ENCODE measurements at places on chromosomes 11 and 22.

GRCh38 chr11:17978553-17979287, 34.1 kb downstream of the SERGEF start:
- DNase-seq = peak; percentile 74

DNA sequence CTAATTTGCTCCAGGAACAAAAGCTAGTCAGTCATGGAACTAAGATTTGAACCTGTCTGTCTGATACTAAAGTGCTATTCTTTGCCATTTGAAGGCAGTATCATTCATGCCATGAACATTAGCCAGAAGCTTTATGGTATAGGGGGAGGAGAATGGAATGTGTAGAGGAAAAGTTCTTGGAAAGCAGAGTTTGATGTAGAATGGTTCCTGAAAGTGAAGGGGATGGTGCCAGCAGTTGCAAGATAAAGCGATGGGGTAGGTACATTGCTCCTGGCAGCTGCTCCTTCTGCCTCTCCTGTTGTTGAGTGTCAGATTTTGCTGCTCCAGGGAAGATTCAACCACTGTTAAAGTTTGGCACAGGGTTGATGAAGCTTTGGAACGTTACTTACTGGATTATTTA, 53.4 kb downstream of the ARHGAP42 start:
- no peak for DNase-seq

GRCh38 chr22:42641801-42642413, 1.5 kb upstream of the ATP5MGL start:
- peak; percentile 18 for DNase-seq

- no peak for DNase-seq
Measured at GRCh38 chr11:73637012-73637411, 9.4 kb upstream of the PLEKHB1 start.

DNA sequence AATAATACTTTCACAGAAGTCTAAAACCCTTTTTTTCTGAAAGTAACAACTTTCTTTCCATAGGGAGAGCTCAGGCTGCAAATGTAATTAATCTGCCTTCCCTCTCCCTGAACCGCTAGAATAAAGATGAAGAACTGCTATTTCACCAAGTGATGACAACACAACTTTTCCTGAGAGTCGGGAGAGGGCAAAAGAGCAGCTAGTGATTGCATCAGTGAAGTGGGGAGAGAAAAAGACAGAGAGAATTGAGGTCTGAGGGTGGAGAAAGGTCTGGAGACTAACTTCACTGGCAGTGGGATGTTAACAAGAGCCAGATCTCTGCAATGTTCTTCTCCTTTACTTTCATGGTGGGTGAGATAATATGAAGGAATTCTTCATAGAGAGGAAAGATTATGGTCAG, 10.9 kb upstream of the MPEG1 start:
- no peak for DNase-seq

DNA sequence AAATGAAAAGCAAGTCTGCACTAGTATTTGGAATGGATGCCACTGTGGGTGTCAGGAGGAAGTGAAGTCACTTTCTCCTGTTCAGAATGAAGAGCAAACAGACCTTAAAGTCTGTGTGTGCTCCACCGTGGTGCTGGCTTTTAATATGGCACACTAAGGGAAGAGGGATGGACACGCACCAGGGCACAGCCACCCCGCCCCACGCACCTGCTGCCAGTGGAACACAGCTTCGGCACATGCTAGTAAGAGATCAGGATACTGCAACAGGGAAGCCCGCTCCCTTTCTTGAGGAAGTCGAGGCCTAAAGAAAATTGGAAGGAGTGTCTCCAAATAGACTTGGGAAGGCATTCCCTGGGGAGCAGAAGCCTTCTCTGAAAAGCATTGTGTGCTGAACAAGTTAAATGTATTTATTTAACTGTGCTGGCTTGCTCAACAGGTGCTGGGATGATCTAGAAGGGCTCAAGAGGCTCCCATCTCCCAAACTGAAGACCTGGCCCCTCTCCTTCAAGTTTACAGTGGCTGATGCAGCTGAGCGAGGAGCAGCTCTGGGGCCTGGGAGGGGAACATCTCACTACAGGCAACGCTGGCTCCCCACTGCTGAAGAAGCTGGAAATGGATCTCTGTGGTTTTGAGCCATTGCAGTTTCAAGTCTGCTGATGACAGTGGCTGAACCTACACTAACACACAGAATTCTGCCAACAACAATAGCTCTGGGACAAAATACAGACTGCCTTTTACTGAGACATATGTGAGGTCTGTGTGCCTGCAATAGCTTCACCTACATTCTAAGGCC, 504.6 kb upstream of the B3GAT1 start:
- DNase-seq = no peak

DNA sequence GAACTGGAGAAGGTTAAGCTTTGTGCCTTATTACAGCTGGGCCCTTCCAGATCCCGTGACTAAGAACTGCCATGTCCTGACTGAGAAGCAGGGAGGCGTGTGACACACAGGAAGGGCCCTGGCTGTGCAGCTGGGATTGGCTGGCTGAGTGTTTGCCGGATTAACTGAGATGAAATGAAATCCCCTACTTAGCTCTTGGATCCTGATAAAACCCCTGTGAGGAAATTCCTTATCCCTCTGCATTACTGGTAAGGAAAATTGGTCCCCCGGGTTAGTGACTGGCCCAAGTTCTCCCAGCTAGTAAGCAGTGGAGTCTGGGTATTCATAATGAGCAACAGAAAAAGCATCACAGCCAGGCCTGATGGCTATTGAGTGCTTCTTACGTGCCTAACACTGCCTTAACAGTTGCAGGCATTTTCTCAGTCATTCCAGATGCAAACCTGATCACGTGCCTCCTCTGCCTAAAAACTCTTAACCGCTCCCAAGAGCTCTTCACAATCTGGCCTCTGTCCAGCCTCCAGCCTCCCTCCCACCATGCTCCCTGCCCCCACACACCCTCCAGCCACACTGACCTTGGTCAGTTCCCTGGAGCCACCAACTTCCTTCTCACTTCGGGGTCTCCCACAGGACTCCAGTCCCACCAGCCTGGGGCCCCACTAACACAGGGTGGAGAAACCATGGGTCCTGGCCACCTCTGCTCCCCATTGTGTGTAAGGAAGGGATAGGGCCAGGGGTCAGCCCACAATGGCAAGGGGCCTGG, 37.8 kb downstream of the ARRB1 start:
- DNase-seq = peak; percentile 76

DNA sequence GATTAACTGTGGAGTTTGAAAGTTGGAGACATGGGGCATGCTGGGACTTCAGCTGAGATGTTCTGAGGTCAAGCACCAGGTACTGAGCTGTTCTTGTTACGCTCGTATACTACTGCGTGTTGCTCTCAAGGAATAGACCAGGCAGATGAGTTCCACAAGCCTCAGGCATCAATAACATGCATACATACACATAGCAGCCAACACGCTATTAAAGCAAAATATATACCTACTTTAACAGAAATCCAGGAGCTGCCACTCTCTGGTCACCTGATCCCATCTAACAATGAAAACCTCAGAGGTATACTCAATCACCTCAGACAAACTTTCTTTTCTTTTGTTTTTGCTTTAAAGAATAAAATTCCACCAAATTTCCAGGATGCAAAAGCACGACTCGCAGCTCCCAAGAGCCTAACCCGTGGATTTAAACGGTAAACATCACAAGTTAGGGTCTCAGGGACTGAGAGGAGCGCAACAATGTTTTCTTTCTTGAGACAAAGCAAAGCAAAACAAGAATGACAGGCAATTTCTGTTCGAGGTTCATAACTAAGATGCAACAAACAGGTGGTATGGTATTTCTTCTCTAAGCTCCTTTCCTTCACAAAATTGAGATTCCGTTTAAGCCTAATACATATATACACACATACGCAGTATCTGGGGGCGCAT, 16.5 kb downstream of the BLID start:
- DNase-seq = no peak

GRCh38 chr11:830295-831117, 2.2 kb upstream of the CD151 start:
- DNase-seq = peak; percentile 81

DNA sequence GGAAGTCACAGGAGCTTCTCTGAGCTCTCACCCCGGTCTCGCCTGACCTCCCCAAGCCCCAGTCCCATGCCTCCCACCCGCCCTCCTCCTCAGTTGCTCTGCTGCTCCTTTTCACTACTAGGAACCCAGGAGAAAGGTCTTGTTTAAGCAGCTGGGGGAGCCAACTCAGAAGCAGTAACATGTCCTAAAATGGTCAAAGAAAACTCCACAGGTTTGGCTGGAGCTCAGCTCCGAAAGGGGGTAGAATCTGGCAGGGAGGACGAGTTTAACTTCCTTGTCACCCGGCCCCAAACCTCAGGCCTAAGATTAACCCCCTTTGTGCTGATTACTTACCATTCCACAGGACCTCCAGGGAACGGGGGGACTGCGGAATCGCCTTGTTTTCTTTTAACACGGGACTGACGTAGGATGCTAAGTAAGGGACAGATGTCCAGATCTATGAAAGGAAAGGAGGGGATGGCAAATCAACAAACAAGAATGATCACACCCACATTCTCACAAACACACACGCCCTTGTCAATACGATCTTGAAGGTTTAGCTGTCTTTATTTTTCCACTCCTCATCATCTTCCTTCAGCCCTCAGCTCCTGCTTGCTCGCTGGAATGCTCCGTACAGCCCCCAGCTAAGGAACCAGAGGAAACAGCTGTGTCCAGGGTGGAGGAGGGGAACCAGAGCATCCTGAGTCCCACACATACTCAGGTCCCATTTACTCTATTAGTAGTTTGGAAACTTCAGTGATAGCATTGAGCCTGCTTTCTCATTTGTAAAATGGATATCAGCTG, 13.5 kb downstream of the PCSK7 start:
- peak; percentile 77 for DNase-seq

GRCh38 chr11:23227078-23227445, 366.8 kb upstream of the CCDC179 start:
- DNase-seq = no peak

GRCh38 chr11:122038543-122038942, 77.5 kb downstream of the BLID start:
- DNase-seq = no peak

GRCh38 chr22:46525389-46526243, 11.8 kb downstream of the CELSR1 start:
- peak; percentile 25 for DNase-seq

GRCh38 chr11:6387811-6388599, 2.3 kb upstream of the SMPD1 start:
- no peak for DNase-seq

DNA sequence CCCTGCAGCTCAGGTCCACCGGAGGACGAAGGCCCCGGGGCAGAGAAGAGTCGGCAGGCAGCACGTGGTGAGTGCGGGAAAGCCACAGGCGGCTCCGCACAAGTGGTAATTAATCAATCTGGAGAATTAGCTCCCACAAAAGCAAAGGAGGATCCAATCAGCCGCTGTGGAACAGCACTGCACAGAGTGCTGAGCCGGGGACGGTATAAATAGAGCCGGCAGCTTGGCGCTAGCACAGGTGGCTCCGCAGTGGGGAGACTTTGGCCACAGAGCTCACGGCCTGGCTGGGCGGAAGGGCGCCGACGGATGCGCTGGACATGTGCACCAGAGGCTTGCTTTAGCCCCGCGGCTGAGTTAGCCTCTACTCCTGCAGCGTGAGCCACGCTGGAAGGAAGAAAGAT, 48.9 kb downstream of the IGSF9B start:
- no peak for DNase-seq

- no peak for DNase-seq
Measured at GRCh38 chr11:46857666-46858065, 11.6 kb upstream of the CKAP5 start.

DNA sequence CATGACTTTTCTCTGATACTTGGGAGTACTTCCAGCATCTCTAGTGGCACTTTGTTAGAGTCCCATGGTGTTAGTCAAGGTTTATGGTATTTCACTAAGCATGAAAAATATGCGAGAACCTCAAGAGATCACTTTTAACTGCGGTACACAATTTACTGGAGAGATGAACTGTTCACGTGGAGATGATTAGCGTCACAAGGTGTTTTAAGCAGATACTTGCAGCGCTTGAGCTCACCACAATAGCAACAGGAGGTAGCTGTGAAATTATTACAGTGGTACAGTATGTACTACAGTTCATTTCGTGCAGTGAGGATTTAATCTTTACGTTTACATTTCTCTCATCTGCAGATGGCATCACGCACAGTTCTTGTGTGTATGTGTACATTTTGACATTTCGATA, 4.5 kb downstream of the PARVA start:
- no peak for DNase-seq

DNA sequence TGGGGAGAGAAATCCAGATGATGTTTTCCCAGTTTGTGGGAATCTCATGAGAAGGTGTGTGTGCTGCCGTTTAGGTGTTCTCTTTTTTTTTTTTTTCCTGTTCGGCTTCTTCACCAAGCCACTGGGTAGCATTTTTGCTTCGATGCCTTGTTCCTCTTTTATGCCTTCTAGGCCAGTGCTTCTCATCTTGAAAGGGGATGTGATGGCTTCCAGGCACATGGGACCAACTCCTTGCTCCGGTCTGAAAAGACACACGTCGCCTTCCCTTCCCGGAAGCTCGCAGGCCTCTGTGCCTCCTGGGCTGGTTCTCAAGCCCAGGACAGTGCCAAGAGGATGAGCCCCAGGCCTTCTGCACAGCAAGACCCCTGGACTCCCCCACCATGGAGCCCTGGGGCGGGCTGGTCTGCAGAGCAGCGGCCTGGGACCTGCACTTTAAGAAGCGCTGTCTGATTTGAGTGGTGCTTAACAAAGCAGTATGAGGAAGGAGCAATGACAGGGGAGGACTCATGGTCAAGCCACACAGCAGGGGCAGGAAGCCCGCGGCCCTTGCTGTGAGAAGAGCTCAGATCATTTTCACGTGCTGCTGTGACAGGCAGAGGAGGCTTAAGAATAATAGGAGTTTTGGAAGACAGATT, 158.8 kb downstream of the MPPED1 start:
- DNase-seq = no peak

- DNase-seq = peak; percentile 41
Measured at GRCh38 chr11:47352556-47352955, at the start of gene MYBPC3. Gene MYBPC3 (minus strand): TSS chr11:47352702. CDS start chr11:47352647, 55 bp downstream.

- no peak for DNase-seq
Measured at GRCh38 chr11:28009388-28009787, 98.6 kb downstream of the KIF18A start.

DNA sequence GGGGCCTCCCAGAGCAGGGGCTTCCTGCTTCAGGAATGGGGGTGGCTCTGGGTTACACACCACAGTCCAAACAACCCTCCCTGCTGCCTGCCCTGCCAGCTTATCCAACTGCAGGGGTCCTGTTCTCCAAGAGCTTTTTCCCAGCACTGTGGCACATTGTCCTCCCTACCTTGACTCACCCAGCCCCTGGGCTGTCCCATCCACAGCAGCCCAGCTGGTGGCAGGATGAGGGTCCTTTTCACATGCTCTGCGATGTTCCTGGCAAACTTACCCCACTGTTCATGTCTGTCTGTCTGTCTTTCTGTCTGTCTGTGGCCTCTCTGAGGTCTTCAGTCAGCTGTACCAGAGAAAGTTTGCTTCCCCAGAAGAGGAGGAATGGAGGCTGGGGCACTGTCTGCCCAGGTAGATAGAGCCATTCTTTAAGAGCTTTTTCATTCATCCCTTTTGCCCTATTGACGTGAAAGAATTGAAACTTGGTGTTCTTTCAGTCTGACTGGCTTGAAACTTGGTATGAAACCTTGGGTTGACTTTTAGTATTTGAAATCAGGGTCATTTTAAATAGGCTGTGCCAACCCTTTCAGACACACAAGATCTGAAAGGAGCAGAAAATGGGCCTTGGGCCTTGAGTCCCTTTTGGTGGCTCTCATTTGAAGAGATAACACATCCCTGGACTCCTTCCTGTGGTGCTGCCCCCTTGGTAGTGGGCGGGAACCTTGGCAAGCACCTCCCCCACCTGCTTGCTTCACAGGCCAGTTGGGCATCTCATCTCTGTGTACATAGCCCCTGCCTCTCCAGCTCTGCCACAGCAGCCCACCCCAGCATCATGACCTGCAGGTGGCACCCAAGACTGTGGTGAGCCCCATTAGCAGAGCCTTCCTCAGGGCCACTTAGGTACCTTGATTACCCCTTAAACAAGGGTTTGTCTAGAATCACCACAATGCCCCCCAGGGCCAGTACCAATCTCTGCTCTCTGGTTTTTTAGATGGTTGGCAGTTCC, 74.6 kb upstream of the SUSD2 start:
- DNase-seq = no peak

All from right cardiac atrium (tissue), 5 donors.